ENCODE measurements at places on chromosomes 1 and 21.

DNA sequence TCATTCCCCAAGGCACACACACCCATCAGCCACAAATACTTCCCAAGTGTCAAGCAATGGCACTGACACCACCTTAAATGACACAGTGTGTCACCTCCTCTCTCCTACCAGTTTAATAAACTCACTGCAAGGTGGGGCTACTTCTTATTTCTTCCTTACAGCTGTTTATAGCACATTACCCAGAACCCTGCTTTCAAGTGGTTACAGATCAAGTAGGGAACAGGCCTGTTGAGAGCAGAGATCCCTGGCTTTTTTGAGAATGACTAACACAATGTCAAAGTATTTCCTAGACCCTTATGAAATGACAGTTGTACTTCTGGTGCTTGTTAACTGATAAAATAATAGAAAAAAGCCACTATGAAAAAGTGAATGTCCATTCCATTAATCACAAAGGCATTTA is 19.8 kb downstream of the ZBTB17 start:
- no peak for DNase-seq

- DNase-seq, result no peak
Measured at GRCh38 chr1:213693864-213694263, 293.9 kb upstream of the PROX1 start.

GRCh38 chr1:32962248-32962896 is 2.2 kb downstream of the RNF19B start:
- DNase-seq, result peak; percentile 79

DNA sequence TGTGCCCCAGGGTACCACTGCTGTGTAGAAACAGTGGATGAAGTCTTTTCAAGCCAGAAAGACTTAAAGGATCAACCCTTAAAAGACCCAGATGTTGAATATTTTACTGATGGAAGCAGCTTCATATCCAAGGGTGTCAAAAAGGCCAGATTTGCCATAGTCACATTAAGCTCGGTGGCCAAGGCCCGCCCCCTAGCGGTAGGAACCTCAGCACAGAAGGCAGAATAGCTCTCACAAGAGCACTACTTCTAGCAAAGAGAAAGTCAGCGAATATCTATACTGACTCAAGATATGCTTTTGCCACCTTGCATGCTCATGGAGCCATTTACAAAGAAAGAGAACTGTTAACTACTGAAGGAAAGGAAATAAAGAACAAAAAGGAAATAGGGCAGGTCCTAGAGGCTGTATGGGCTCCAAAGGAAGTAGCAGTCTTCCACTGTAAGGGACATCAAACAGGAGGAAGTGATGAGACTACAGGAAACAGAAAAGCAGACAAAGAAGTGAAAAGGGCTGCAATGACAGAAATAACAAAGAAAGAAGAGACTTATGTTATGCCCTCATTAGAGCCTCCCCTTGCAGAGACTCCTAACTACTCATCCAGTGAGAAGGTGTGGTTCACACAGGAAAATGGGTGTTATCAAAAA is 90.5 kb downstream of the LIPI start:
- peak; percentile 71 for DNase-seq

GRCh38 chr1:93607814-93608186 is 73.8 kb downstream of the BCAR3 start:
- DNase-seq, result no peak

DNA sequence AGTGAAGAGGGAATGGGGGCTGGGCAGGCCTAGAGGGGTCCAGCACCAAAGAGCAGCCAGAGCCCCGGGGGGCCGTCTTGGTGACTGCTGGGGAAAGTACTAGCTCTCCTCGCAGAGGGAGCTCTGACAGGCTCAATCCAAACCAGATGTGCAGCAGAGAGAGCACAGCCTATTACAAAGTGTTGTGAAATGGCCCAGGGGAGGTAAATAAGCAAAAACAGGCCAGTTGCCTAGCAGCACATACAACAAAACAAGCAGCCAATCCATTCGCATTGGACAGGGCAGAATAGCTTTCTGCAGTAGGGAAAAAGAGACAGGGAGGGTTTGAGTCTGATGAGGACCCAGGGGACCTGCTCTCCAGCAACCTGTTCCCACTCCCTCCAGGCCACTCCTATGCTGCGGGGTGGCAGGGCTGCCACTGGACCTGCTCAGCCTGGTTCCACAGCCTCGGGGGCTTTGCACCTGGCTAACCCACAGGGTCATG is 239.6 kb upstream of the FGGY start:
- DNase-seq, result peak; percentile 42

DNA sequence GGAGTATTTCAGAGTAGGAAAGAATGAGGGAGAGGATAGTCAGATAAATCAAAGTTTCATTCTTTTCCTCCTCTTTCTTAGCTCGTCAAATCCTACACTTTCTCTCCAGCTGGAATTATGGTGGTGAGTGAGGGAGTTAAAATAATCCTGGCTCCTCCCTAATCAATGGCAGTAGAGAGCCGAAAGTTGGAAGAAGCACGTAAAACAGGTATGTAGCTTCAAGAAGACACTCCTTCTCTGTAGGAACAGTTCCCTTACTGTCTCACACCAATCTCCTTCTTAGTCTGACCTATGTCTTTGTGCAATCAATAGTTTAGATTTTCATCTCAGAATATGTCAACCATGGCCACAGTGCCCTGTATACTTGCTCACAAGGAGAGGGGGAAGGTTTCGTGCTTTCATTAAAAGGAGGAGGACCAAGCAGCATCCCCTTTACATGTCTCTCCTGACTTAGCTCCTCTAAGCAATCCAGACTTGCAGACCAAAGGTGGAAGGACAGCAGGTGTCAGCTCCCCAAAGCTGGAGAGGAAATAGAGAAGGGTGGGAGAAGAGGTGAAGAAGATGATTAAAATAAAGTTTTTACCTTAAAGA is 878 bp downstream of the MINDY1 start:
- peak; percentile 35 for DNase-seq

GRCh38 chr1:187096689-187097088 is 267.9 kb downstream of the PLA2G4A start:
- DNase-seq, result no peak

Measured in NAMALWA (cell line).